ENCODE measurements at places on chromosomes 2 and 18.

DNA sequence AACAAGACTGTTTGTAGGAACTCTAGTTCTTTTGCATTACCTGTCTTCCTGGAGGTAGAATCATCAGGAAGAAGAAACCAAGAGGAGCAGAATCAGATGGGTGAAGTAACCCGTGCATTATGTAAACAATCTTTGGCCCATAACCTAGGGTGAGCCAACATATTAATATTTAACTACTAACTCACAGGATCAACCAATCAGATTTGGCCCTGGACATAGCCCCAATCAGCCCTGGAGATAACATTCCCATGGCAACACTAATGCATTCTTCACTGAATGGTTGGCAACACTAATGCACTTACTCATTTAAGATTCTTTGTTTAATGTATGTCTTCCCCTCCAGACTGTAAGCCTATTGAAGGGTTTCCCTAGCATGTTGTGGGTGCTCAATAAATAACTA lies 72.0 kb upstream of the CTAGE1 start:
- DNase-seq, result no peak

GRCh38 chr18:44826418-44827259 lies 146.0 kb downstream of the SETBP1 start:
- peak; percentile 48 for DNase-seq

DNA sequence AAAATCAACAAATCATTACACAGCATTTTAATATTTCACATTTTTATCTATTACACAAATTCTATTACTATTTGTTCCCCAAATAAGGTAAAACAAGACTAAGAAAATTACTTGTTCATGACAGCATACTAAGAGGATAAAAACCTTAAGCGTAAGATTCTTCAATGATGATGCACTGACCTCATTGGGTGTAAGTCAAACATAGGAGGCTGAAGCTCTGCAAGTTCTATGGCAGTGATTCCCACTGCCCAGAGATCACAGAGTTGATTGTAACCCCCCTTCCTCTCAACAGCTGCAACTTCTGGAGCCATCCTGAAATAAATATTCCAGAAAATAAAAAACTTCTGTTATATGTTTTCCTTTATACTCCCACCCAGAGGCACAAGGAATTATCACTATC lies 82.2 kb upstream of the CDKL4 start:
- DNase-seq, result no peak

DNA sequence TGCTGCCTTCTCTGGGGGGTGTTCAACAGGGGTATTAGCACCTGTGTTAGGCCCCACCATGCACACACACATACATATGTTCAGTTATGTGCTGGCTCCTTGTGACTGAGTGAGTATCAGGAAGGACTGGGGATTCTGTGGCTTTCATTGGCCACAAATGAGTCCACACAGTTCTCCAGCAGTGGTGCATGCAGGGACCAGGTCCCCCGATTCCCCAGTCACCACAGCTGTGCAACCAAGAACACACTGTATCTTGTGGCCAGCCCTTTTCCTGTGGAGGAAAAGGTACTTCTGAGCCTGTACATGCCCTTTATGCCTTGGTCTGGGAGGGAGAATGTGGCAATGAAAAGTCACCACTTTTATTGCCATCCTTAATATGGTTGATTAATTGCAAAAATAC lies 74.9 kb upstream of the KLF7 start:
- DNase-seq, result no peak

DNA sequence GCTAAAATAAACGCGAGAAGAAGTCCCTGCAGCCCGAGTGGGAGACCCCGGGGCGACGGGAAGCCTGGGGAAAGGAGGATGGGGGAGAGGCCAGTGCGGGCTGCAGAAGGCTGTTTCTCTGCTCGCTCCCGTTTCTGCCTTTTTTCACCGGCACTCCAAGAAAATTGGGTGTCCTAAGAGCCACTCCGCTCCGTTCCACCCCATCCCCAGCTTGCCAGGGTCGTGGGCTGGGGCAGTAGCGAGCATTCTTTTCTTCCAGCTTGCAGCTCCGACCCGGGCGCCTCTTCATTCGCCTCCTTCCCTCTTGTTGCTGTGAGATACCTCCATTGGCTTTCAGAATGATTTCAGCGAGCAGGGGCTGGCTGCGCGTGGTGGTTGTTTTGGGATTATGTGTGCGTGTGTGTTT lies 1.1 kb downstream of the HOXD3 start:
- no peak for DNase-seq

- peak; percentile 10 for DNase-seq
These were observed 545.0 kb upstream of the ZNF804A start for GRCh38 chr2:184053326-184053725.

GRCh38 chr2:235302263-235302662 lies 191.6 kb upstream of the AGAP1 start:
- DNase-seq, result no peak

- DNase-seq, result no peak
These were observed 188.1 kb downstream of the LAMA1 start for GRCh38 chr18:6929370-6930102.

- no peak for DNase-seq
These were observed 150.1 kb downstream of the ANTXR1 start for GRCh38 chr2:69163109-69163508.

DNA sequence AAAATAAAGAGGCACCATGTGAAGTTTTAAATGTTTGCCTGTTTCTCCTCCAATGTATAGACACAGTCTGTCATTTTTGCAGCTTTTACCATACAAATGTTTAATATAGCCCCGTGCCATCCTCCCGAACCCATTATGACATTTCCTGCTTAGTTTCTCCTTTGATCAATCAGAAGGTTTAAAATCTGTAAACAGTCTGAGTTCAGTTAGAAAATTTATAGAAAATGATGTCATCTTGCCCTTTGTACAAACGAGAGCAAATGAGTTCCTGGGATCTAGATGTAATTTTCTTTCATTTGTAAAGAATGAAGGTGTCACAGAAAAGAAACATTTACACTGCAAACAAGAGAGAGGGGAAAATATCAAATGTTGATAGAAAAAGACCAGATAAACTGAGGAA lies 62.7 kb upstream of the NFU1 start:
- DNase-seq, result no peak

GRCh38 chr18:69680123-69680522 lies 267.6 kb downstream of the CD226 start:
- DNase-seq, result no peak

DNA sequence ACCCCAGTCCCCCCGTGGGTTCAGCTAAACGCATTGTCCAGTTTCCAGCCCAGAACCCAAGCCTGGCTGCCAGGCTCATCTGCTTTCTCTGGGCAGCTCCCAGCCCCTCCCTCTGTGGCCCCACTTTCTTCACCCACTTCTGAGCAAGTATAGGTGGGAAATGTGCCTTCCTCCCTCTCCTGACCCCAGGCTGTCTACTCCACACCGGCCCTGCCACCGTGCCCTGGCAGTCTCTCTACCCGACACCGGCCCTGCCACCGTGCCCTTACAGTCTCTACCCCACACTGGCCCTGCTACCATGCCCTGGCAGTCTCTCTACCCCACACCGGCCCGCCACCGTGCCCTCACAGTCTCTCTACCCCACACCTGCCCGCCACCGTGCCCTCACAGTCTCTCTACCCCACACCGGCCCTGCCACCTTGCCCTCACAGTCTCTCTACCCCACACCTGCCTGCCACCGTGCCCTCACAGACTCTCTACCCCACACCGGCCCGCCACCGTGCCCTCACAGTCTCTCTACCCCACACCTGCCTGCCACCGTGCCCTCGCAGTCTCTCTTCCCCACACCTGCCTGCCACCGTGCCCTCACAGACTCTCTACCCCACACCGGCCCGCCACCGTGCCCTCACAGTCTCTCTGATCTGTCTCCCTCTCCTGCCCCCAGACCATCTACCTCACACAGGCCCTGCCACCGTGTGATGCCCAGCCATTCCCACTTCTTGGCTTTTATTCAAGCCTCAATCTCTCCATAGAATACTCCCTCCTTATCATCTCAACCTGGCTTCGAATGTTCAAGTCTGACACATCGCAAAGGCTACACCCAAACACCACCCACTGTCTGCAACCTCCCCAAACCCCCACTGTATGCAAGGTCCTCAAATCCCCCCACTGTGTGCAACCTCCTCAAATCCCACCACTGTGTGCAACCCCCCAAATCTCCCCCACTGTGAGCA lies 108.9 kb downstream of the TPO start:
- DNase-seq, result no peak

DNA sequence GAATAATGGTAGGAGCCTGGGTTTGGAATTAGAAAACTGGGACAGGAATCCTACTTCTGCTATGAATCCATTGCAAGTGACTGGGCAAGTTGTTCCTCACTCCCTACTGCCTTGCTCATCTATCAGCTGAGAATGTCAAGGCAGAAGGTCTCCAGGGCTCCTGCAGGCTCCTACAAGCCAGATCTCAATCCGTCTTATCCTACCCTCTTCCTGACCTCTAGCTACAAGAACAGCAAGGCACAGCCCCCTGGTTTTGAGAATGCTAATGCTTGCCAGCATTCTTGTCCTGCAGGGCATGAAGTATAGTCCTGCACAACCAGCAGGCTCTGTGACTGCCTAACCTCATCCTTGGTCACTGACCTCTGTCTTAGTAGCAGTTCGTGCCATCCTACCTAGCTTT lies 141.9 kb upstream of the TNP1 start:
- no peak for DNase-seq

GRCh38 chr2:120437604-120438000 lies 91.7 kb downstream of the INHBB start:
- no peak for DNase-seq

DNA sequence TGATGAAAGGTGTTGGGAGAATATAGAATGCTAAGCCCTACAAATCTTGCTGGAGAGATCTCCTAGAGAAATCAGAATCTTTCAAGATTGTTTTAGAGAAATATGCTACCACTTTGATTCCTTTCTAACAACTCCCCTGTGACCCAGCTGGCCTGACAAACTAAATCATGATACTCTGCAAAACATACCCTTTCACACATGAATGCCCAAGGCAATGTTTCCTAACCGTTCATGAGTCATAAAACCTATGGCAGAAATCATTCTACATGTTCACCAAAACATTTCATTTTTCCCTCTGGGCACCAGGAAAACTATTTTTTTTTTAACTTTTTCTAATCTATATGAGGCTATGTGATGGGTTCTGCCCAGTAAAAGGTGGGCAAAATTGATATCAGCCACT lies 77.8 kb upstream of the SETBP1 start:
- no peak for DNase-seq

DNA sequence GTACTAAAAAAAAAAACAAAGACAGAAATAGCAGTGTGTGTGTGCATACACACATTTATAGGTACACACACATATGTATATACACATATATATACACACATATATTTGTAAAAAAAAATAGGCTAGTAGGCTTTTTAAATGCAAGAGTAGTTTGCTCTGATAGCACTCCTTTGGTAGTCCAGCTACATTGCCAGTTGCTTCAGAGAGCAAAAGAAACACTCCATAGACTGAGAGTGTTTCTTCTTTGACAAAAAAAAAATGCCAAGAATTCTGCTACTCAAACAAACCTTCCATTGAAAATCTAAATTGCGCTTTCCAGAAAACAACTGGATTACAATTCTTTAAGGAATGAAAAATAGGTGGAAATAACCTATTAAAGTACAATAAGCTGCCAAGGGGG lies 365.9 kb upstream of the GALNT5 start:
- DNase-seq, result no peak
